ENCODE measurements at places on chromosomes 12 and 14.

DNA sequence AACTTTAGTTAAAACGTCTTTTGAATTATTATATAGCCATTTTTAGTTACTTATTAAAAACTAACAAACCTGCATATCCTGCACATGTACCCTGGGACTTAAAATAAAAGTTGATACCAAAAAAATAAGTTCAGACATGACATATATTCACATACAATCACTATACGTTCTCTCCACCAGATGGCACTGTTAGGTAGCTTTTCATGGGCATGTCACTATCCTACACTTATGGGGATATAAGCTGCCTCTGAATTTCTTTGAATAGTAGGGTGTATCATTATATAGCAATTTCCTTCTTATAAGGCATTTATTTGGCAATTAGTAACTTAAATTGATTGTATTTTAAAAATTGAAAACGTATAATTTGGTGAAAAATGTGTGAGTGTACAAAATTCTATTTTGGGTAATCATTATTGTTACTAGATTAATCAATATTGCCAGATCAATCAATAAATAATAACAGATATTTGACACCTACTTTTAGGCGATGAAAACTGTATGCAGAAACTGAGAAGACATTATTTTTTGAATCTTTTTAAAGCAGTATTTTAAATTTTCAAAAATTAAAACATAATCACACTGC, 31.8 kb upstream of the OR10A7 start:
- DNase-seq, result no peak

GRCh38 chr14:64137657-64138290, 156.4 kb downstream of the ESR2 start:
- DNase-seq, result no peak

- no peak for DNase-seq
These were observed 210.2 kb downstream of the PTPRO start for GRCh38 chr12:15532364-15532977.

- DNase-seq, result no peak
These were observed 56.8 kb downstream of the RPH3A start for GRCh38 chr12:112848338-112848715.

GRCh38 chr14:104209985-104210816, 71.8 kb downstream of the KIF26A start:
- DNase-seq, result no peak

- DNase-seq, result no peak
These were observed 61.5 kb downstream of the TMEM30B start for GRCh38 chr14:61219673-61220072.

DNA sequence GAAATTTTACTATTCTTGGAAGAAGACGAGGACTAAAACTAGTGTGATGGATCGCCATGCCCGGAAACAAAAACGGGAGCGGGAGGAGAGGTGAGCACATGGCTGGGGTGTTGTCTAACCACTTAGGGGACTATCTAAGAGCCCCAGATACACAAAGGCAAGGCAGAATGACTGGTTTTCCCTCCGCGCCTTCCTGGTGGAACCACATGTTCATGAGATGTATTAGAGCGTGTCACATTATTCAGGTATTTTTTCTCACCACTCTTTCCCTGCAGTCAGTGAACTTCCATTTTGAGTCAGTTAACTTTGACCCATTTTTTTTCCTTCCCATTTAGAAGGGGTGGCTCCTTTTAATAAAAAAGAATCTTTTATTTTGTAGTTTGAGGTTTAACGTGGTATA, 68.8 kb upstream of the TRAF3 start:
- DNase-seq, result no peak

DNA sequence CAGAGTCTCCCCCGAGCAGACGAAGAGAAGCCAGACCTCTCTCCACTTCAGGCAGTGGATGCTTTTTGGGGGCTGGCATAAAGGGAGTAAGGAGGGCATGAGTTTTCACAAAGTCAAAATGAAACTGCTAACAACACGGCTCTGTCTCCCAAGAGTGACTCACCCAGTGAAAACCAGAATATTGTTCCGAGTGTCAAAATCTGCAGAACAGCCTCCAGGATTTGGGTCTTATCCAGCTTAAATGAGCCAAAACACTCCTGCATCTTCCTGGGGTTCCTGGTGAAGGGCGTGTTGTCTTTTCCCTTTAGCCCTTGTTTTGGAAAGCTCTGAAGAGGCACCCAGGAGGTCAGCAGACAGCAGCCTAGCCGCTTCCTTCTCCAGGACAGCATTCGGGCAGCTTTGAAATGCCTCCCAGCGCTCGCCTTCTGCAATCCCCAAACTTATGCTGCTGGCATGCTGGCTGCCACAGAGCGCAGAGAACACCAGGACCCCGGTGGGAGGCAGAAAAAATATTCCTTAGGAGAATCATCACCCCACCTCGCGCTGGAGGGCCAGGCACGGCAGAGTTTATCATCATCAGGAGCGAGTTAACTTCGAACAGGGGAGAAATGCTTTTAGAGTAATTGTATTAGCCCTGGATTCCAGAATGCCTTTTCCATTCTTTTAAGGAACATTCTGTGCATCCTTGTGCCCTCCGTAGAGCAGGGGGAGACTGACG, 117.7 kb upstream of the NCOR2 start:
- no peak for DNase-seq

- DNase-seq, result no peak
These were observed 73.1 kb downstream of the CRACR2A start for GRCh38 chr12:3679831-3680230.

GRCh38 chr14:29462321-29462720, 465.3 kb downstream of the PRKD1 start:
- DNase-seq, result no peak

DNA sequence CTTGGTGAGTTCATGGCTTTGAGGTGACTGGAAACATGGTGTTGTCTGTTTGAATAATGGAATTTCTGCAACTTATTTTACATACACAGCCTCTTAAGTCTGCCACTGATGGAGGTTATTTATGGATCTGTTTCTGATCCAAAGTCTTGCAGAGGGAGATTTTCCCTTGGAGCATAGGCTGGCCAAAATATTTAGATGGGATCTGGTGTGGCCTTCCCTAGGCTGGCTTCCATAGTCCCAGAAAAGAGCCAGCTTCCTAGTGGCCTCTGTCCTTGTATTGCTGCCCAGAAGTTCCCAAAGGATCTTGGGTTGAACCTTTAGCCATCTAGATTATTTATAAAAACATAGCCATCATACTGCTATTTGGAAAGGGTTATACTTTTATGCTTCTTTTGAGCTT, 491.1 kb upstream of the RGS6 start:
- DNase-seq, result no peak

- no peak for DNase-seq
These were observed 279.4 kb downstream of the TMTC2 start for GRCh38 chr12:82966001-82966559.

GRCh38 chr12:46089414-46090162, 99.2 kb upstream of the SCAF11 start:
- DNase-seq, result no peak

DNA sequence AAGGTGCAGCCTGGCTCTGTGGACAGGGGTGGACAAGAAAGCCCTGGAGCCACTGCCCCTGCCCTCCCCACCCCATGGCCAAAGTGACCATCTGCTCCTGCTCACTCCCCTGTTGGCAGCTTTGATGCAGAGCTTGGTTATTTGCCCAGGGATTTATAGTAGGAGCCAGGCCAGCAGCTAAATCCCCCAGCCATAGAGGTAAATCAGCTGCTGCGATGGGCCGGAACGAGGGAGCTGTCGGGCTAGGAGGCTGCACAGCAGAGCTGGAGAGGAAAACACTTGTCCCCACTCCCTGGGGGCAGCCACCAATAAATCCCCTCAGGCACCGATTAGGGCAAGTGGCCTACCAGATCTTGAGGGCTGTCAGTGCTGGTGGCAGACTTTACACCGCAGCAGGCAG, 26.0 kb downstream of the SMUG1 start:
- DNase-seq, result no peak

- DNase-seq, result no peak
These were observed 35.7 kb downstream of the SSH1 start for GRCh38 chr12:108821407-108822397.

DNA sequence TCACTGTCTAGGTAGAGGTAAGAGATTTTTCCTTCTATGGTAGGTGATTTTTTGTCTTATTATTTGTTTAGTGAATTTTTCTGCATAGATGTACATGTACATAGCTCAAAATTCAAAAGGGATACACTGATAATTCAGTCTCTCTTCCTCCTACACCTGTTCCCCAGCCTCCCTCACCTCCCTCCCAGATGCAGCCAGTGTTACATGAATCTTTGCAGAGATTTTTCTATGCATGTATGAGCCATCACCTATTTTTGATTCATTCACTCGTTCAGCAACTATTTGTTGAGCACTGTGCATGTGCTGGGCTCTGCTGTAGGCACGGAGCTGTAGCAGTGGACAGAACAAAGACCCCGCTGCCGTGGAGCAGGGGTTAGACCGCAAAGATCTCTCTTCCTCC, 218.9 kb downstream of the AACS start:
- DNase-seq, result no peak

- no peak for DNase-seq
These were observed 121.8 kb downstream of the TBC1D30 start for GRCh38 chr12:64946132-64946829.

GRCh38 chr14:92917041-92917940, 5.7 kb upstream of the CHGA start:
- DNase-seq, result no peak

GRCh38 chr12:55060470-55060869, 40.7 kb downstream of the NEUROD4 start:
- DNase-seq, result peak; percentile 29

DNA sequence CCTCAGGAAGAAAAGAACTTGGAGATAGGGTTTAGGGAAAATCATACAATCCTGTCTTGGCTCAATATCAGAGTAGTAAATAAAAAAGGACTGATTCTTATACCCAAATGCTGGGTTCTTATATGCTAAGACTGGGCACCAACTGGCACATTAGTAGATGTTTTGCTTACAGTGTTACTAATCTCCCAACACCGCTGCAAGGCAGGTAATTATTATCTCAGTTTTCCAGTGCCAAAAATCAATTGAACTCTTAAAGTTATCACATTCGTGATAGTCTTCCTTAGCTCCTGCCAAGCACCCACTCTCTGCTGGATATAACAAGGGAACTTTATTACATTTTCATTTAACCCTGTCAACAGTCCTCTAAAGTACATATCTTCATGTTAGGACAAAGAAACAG, 25.0 kb upstream of the HIGD1C start:
- DNase-seq, result no peak

DNA sequence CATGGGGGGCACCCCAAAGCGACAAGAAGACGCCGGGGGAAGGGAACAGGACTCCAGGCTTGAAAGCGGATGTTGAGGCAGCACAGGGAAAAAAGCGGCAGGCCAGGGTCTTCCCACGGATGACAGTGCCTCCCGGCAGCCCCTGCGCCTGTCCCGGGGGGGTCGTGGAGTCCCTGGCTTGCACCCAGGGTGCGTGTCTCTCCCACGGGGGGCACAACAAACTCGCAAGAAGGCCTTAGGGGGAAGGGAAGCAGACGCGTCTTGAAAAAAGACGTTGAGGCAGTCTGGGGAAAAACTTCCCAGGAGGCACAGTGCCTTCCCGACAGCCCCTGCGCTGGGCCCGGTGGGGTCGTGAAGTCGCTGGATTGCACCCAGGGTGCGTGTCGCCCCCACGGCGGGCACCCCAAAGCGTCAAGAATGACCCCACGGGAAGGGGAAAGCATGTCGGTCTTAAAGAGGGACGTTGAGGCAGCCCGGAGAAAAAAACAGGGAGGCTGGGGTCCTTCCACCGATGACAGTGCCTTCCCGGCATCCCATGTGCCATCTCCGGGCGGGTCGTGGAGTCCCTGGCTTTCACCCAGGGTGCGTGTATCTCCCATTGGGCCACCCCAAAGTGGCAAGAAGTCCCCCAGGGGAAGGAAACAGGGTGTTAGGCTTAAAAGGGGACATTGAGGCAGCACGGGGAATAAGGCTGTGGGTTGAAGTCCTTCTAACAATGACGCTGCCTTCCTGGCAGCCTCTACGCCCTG, 159.9 kb upstream of the ALG10B start:
- no peak for DNase-seq

- DNase-seq, result no peak
These were observed 301.6 kb downstream of the CACNA1C start for GRCh38 chr12:2354151-2354991.

- DNase-seq, result no peak
These were observed 513.3 kb upstream of the CCDC196 start for GRCh38 chr14:65972891-65973290.

DNA sequence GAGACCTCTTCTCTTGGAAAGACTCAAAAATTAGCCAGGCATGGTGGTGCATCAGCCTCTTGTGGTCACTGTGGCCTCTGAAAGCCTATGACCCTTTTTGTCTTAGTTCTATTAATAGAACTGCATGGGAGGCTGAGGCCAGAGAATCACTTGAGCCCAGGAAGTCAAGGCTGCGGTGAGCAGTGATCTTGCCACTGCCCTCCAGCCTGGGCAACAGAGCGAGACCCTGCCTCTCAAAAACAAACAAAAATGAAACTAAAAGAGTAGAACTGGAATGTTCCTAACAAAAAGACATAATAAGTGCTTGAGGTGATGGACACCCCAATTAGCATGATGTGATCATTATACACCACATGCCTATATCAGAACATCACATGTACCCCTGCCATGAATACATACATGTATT, 197.0 kb upstream of the EEA1 start:
- no peak for DNase-seq

DNA sequence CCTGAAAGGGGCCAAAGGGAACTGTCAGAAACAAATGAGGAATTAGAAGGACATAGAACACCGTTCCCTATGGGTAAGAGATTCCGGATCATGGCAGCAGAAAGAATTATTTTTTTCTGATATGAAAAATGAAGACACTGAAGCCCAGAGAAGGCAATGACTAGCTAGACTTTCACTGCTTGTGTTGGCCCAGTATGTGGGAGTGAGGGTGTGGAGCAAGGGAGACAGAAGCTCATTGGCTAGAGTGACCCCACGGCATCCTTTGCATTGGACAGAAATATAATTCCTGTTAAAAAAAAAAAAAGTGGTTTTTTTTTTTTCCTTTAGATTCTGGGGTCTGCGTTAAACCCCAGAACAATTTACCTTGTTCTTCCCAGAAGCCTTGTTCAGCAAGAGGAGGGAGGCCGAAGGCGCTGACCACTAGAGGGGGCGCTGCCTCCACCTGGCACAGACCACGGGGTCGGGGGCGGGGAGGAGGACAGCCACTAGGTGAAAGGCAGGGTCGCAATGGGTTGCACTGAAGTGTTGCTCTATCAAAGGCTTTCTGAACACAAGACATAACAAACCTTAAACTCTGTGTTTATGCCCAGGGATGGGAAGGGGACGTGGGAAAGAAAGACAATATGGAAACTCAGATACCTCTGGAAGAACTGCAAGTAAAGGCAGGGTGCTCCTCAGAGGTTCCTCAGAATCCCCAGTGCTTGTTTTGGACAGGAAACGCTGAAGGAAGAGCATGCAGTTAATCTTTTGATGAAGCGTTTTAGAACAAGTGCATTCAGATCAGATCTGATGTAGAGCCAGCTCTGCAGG, 156.8 kb downstream of the KCNA5 start:
- DNase-seq, result peak; percentile 32

- no peak for DNase-seq
These were observed 100.3 kb upstream of the NCOR2 start for GRCh38 chr12:124667506-124668326.

GRCh38 chr14:61381553-61381952, 60.2 kb downstream of the PRKCH start:
- no peak for DNase-seq

- no peak for DNase-seq
These were observed 3.1 kb downstream of the CBLN3 start for GRCh38 chr14:24426150-24426911.

GRCh38 chr12:76939701-76940100, 60.9 kb upstream of the CSRP2 start:
- DNase-seq, result no peak

GRCh38 chr14:84390010-84390409, 1139.9 kb upstream of the FLRT2 start:
- no peak for DNase-seq

- no peak for DNase-seq
These were observed 71.9 kb upstream of the KRR1 start for GRCh38 chr12:75583355-75583754.

Data from GM12891 (cell line).